ENCODE measurements at places on chromosomes 12 and 14.

DNA sequence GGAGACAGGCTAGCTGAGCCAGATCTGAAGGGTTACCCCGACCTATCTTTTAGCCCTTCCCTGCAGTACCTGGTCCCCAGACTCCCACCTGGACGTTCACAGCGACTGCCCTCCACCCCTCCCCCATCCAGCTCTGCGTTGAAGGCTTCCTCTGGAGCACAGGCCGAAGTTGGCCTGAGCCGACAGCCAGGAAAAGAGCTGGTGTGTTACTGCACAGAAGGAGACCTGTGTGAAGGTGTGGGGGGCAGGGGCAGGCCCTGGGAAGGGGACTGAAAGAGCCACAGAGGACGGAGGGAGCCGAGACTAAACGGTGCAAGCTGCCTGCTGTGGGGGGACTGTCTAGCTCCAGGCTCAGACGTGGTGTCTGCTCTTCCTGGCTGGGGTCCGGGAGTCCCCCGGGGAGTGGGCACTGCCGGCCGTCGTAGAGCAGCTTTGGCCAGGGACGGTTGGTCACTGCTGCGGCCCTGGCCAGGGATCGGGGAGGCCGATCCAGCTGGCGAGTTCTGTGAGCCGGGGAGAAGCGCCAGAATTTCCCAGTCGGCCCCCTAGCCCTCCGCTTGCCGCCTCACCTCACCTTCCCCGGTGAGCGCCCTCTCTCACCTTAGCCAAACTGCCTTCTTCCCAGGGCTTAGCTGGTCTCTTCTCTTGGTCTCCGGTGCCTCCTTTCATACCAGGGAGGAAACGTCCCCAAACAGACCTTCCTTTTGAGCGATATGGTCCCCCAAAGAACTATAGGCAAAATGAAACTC, 899 bp upstream of the COL2A1 start:
- DNase-seq, result no peak

DNA sequence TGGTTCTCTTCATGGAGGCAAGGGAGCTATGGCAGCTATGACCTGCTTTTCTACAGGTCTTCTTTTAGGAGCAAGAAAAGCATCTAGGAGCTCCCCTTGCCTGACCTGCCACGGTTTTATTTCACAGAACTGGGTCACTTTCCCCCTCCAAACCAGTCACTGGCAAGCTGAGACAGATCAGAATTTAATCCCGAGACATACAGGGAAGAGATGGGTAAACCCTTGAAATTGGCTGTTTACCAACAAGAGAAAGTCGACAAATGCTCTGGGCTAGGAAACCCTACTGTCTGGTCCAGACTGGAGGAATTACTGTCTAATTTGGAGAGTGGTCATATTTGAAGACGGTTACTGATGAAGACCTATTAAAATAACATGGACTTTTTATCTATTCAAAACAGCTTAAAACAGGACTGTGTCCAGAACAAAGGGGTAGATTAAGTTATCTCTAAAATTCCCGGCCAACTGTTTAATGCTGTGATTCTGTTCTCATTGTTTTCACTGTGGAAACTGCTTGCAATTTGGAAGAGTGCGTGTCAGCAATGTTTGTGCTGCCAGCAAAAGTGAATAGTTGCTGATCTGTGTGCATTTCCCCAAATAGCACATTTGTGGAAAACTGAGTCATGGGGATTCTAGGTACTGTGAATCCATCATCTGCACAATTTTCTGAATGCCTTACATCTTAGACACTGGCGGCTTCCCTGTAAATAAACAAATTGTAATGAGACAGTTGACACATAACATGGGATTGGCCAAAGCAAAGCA, 73.4 kb upstream of the EEA1 start:
- peak; percentile 90 for DNase-seq

DNA sequence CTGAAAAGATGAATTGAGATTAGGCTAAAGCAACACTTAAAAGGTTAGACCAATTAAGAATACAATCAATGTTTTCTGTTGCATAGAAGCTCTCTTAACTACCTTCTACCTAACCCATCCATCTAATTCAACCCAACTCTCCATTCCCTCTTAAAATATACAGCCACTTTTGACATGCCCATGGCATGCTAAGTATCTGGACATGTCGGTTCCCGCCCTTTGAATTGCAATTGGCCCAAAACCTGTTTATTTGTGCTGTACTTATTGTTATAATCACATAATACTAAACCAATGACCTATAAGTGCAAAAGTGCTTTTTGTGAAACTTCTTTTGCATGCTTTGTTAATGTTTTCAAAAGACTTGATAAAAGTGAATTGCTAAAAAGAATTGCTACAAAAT, 37.6 kb upstream of the APPL2 start:
- DNase-seq, result no peak

DNA sequence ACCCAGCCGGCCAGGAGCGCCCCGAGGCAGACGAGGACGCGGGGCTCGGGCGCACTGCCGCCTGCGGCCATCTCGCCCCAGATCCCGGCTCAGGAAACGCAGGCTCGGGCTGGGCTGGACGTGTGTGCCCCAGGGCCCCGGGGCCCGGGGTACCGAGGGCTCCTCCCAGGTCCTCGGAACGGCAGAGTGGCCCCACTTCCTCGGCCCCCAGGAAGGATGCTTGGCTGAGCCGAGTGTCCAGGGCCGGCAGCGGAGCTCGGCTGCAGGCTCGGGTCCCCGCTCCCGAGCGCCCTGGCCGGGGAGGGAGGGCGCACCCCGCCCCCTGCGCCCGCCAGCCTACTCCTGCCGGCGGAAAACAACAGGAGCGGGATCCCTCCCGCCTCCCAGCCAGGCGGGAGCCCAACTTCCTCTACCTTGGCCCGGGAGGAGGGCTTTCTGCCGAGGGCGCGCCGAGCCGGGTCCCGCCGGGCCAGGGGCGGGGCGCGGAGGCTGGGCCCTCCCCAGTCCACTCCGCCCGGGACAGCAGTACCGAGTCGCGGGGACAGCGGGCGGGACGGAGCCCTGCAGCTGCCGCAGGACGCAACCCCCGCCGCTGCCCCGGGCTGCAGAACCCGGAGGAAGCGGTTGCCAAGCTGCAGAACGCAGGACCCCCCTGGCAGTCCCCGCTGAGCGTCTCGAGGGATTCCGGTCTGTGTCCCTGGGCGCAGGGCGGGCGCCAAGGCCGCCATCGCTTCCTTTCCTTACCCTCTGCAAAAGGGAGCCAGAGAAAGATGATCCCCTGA, at the start of gene VSIG10:
TSS of gene VSIG10 (minus strand) at position 411 of the 782 bp plus-strand sequence. CDS start at position 71, 340 bp downstream.
- peak; percentile 62 for DNase-seq

DNA sequence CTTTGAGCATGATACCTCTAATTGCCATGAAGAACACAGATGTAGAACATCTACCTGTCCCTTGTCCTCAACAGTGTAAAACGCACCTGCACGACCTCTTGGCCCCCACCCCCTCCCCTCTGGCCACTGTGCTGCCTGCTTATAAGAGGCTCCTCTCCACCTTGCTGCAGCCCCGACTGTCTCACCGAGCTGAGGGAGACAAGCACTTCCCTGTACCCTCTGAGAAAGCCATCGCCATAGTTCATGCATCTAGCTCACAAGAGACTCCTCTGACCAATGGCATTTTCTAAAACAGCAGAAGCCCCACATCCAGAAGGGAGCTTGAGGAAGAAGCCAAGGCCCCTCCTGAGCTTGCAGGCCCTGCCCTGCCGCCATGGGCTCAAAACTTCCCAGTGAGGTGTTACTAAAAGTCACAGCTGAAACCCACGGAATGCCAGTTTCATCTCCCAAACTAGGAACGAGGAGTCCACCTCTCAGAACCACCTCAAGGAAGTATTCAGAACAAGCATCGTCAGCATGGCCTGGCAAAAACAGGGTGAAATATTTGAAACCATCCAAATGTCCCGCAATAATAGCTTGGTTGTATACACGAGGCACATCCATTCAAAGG, 21.5 kb upstream of the ANO2 start:
- no peak for DNase-seq

DNA sequence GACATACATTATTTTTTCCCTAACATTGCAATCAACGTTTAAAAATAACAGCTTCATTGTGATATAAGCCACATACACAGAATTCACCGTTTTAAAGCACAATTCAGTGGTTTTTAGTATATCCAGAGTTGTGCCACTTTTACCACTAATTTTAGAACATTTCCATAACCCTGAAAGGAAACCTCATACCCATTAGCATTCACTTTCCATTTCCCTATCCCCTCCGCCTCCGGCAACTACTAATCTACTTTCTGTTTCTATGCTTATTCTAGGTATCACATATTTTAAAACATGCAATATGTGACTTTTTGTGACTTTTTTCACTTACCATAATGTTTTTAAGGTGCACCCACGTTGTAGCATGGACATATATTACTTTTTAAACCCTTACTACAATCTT, 55.6 kb upstream of the ISM2 start:
- DNase-seq, result no peak

DNA sequence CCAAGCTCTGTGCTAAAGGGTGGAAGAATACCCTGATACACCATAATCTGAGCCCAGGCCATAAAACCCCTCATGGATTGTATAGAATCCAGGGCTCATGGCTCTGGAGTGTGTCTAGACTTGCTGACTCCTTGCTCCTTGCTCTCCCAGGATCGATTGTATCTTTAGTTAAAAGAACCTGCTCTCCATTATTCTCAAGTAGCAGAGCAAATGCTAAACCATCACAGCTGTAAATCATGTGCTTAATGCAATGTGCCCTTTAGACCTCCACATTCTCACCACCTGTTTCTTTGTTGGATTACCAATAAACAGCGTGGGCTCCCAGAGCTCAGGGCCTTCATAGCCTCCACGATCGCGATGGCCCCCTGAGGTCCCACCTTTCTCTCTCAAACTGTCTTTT, 411.6 kb upstream of the FBXO33 start:
- no peak for DNase-seq

DNA sequence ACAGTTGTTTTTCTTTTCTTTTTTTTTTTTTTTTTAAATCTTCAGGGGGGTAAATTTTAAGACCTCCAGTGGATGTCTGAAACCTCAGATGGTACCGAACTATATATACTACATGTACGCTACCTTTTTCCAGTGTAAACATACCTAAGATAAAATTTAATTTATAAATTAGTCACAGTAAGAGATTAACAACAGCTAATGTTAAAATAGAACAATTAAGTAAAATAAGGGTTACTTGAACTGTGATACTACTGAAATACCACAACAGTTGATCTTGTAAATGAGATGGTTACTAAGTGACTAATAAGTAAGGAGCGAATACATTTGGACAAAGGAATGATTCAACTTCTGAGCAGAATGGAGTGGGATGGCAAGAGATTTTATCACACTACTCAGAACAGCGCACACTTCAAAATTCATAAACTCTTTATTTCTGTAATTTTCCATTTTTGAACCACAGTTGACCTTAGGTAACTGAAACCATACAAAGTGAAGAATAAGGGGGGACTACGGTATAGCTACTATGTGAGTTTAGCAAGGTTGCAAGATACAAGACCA, 80.5 kb upstream of the PCED1B start:
- DNase-seq, result peak; percentile 80

DNA sequence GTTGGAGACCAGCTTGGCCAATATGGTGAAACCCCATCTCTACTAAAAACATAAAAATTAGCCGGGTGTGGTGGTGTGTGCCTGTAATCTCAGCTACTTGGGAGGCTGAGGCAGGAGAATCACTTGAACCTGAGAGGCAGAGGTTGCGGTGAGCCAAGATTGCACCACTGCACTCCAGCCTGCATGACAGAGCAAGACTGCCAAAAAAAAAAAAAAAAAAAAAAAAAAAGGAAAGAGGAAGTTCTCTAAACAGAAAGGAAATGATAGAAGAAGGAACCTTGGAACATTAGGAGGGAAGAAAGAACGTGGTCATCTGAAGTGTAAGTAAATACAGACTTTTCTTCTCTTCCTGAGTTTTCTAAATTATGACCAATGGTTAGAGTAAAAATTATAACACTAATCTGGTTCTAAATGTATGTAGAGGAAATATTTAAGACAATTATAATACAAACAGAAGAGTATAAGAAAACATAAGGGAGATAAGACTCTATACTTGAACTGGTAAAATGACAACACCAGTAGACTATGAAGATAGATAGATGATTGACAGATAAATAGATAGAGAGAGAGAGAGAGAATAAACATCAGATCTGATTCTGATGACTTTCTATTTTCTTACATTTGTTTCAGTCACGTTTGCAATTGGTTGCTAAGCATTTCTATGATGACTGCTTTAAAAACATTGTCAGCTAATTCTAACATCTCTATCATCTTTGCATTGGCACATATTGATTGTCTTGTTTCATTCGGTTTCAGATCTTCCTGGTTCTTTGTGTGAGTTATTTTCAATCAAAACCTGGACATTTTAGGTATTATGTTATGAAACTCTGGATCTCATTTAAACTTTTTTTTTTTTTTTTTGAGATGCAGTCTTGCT, 12.9 kb upstream of the CORO1C start:
- no peak for DNase-seq

All from fibroblast of pulmonary artery (primary cell).